ENCODE measurements at places on chromosomes 12 and 14.

- DNase-seq, result no peak
Measured at GRCh38 chr12:131511803-131512561, 198.9 kb upstream of the SFSWAP start.

DNA sequence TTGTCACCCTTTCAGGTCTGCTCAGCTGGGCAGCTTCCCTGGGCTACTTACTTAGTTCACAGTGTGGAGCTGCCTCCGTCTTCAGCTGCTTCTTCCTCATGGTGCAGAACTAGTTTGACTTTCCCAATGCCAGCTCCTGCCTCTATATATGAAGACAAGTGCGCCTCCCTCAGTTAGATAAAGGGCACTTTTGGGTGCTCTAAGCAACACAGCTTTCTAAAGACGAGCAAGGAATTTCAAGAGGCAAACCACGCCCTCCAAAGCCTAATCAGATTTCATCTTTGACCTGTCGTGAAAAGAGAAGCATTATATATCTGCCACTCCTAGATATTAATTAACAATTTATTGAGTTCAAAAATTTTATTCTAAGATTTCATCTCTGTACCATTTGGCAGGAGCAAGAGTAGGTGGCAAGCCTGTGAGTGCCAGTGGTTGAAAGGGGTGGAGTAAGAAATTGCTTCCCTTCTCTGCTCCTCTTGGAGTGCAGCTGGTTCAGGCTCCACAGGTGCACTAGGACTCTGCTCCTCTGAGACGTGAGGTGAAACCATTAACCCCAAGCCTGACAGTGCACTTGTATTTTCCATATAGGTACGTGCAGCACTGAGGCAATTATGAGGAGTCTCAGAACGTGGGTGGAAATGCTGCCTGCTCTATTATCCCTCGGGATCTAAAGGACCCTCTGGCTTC lies 2.1 kb upstream of the SLC11A2 start:
- no peak for DNase-seq

- DNase-seq, result no peak
Measured at GRCh38 chr12:57724936-57725740, 13.4 kb downstream of the AGAP2 start.

DNA sequence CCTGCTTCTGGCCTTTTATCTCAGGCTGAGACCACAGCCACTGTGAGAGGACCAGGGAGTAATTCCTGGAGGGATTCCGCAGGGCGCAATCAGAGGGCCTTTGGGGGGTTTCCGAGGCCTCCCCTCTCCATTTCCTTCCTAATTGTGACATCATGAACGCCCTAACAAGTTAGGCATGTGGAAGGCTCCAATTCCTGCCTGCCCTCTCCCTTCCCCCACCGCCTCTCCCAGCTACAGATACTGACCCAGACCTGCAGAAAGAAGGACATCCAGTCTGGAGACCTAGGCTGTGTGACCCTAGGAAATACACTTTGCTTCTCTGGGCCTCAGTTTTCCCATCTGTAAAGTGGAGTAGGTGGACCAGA lies 637.9 kb downstream of the MED13L start:
- no peak for DNase-seq

- DNase-seq, result no peak
Measured at GRCh38 chr12:27922531-27923139, 49.9 kb downstream of the PTHLH start.
